Stimulated activated CD8-positive, alpha-beta memory T cell treated with anti-CD3 and anti-CD28 coated beads, Interleukin-15, amount 100 ng/mL, for 24 hours (primary cell): ENCODE measurements at places on chromosomes 7 and 10.

GRCh38 chr10:125086691-125087090 lies 73.7 kb downstream of the CTBP2 start:
- DNase-seq, result no peak

DNA sequence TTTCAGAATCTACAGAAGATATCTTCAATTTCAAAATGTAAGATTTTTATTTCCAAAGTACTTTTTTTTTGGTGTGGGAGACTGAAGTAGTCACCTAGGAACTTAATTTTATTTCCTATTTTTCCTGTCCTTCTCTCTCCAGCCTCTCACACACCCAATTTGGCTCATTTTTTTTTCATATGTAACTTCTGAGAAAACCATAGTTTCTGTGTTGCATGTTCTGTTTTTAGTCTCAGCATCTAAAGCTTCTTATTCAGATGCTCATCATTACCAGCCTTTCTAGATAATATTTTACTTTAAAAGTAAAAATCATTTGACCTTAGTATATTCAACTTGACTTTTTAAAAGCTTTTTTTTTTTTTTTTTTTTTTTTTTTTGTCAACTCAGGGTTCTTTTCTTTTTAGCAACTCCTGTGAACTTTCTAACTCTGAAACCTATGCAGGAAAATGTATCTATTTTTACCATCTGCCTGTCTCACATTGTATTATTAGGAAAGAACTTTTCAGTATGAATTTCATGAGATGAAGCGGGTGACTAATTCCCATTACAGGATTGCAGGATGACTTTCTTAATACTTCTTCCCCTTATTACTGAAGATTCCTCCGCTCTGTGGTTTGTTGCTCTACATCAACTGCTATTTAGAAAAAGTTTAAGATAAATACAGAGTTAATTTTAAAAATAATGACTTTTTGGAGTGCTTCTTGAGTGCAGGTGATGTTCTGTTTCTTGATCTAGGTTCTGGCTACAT lies 73.6 kb upstream of the LSM8 start:
- DNase-seq, result no peak

DNA sequence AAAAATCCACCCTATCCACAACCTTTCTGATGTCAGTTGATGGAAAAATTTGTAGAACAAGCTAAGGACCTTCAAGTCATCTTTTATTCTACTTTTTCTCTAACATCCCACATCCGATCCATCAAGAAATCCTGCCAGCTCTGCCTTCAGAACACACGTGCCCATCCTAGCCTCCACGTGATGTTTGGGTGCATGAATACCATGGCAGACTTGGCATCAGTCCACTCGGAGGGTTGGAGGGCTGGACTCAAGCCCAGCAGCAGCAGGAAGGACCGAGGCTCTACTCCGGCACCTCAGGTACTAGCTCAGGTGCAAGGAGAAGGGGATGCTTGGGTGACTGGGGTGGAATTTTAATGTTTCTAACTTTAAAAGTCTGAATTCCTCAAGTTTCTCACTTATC lies 428.6 kb downstream of the DPP6 start:
- no peak for DNase-seq

- no peak for DNase-seq
These were observed 3.2 kb downstream of the SPOCK2 start for GRCh38 chr10:72085166-72085565.

DNA sequence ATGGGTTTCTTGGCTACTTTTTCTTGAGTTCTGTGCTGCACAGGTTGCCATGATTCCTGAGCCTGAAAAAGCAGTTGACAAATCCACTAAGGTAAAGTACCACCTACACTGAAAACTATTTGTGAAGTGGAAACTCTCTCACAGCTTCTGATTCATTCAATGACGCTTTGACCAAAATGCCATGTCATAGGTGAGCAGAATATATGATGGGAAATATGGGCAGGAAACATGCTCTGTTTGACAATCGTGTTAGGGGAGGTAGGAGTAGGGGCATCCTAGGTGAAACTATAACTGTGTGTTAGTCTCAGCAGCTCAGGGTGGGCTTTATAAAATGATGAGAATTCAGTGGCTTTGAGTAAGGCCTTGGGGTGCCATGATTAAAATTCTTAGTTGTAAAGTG lies 69.6 kb upstream of the ELMO1 start:
- no peak for DNase-seq

DNA sequence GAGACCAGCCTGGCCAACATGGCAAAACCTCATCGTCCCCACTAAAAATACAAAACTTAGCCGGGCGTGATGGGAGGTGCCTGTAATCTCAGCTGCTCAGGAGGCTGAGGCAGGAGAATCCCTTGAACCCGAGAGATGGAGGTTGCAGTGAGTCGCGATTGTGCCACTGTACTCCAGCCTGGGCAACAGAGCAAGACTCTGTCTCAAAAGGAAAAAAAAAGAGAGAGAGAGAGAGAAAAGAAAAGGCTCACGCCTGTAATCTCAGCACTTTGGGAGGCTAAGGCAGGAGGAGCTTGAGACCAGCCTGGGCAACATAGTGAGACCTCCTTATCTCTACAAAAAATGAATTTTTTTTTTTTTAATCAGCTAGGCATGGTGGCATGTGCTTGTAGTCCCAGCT lies 157.6 kb downstream of the CUX1 start:
- DNase-seq, result no peak
